Cortex of kidney (tissue), 1 donor: ENCODE measurements at places on chromosomes 5 and 9.

GRCh38 chr5:52674815-52675545 lies 112.7 kb upstream of the ITGA1 start:
- no peak for DNase-seq

- DNase-seq = no peak
Observed at GRCh38 chr5:107485184-107485583, 185.6 kb downstream of the EFNA5 start.

GRCh38 chr5:116420540-116420939 lies 154.1 kb downstream of the SEMA6A start:
- DNase-seq = no peak

- no peak for DNase-seq
Observed at GRCh38 chr5:126849101-126849678, 72.3 kb downstream of the LMNB1 start.

- no peak for DNase-seq
Observed at GRCh38 chr5:54991416-54991815, 6.0 kb upstream of the ESM1 start.

- no peak for DNase-seq
Observed at GRCh38 chr5:169637549-169638121, 560 bp downstream of the DOCK2 start.

GRCh38 chr5:148957591-148958202 lies 105.2 kb downstream of the SH3TC2 start:
- DNase-seq = no peak
